ENCODE measurements at places on chromosomes 4 and X.

GRCh38 chr4:176817204-176817603, 24.5 kb upstream of the VEGFC start:
- no peak for DNase-seq

DNA sequence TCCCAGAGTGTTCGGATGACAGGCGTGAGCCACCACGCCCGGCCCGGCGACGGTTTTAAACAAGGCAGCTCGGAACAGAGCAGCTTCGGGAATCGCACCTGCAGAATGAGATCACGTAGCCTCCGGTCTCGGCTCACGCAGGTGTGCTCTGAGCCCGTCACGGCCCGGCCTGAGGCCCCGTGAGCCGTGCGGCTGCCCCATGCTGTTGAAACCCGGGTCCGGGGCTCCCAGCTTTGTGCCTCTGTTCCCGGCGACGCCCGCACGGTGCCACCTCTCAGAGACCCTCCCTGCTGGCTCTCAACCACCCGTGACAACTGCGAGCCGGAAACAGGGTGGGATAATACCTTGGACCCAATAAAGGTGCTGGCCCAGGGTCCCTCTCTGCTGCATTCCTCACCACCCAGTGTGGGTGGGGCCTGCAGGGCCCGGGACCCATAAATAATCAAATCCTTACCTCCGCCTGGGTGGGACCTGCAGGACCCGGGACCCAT, 13.4 kb upstream of the PLCXD1 start:
- DNase-seq = no peak

DNA sequence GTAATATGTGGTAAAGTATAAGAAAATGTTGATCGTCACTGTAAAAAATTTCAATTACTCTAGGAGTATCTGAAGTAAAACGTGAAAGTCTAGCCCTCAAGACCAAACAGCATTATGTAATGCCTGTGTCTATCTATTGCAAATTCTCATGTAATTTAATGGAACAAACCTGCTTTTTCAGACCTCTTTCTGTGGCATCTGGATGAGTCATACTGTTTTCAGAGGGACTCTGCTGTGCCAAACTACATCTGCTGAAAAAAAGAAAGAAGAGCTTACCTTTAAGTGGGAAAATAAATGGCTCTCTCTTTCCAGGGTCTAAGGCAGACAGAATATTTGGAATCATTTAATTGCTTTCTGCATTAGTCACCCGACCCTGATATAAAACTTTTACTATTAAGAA, 89.8 kb upstream of the ARMCX2 start:
- no peak for DNase-seq

DNA sequence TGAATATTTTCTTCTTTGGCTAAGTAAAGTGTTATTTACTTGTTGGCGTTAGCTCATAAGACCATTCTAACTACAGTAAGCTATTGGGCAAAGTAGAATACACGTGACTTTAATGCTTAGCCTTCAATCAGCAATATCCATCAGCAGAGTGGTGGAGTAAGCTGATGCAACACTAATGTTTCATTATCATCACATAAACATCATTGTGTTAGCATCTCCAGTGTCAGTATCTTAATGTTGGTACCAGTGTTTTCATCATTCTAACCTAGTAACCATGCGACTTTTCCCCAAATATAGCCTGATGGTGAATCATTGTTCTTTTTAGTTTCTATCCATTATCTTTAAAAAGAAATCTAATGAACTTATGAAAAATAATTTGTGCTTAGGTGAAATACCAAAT, 48.5 kb downstream of the APOOL start:
- peak; percentile 9 for DNase-seq

- DNase-seq = no peak
These were observed 372.8 kb downstream of the IL1RAPL1 start for GRCh38 chrX:28960063-28960462.

- no peak for DNase-seq
These were observed 24.2 kb downstream of the ERVMER34-1 start for GRCh38 chr4:52726826-52727580.

DNA sequence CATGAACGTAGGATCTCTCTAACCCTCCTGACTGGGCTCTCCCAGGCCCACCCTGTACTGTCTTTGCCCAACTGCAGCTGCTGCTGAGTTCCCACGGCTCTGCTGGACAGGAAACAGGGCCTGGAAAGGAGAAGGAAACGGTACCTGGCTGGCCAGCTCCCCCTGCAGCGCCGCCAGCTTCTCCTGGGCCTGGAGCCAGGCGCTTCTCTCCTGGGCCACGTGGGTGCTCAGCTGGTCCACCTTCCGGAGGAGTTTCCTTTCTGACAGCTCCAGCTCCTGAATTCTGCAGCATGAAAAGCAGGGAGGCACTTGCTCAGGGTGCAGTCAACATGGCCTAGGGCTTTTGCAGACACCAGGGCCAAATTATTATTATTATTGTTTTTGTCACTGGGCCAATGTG, 6.5 kb downstream of the C4orf50 start:
- DNase-seq = no peak

- peak; percentile 20 for DNase-seq
These were observed 91.0 kb downstream of the SHROOM4 start for GRCh38 chrX:50723006-50723405.

DNA sequence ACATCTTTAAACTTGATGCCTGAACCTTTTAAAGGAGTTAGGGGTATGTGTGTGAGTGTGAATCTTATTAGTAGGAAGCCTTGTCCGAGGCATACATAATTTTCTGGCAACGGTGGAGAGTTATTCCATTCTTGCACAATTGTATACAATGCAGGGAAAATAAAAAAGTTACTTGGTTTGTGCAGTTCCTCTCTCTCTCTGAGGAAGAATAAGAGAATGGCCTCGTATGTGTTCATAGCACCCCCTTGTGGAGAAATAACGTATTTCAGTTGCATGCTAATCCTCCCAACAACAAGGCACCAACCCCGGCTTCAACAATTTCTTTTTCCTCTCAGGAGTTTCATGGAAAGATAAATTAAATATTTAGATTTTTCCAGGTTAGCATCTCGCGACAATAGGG, 33.7 kb upstream of the FGF13 start:
- DNase-seq = no peak

DNA sequence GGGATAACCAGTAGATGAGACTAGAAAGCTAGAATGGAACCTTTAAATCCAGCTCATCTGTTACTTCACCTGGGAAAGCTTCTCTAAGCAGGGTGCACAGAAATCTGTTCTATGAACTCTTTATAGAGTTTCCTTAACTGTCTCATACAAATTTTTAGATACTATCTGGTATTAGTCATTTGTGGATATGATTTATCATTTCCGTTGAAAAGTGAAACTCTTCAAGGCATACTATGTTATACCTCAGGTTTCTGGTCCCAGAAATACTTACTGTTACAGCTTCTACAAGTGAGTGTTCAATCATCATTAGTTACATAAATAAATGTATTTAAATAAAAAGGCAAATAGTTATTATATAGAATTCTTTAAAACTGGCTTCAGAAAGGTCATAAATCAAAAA, 298.3 kb upstream of the AGA start:
- DNase-seq = peak; percentile 4

DNA sequence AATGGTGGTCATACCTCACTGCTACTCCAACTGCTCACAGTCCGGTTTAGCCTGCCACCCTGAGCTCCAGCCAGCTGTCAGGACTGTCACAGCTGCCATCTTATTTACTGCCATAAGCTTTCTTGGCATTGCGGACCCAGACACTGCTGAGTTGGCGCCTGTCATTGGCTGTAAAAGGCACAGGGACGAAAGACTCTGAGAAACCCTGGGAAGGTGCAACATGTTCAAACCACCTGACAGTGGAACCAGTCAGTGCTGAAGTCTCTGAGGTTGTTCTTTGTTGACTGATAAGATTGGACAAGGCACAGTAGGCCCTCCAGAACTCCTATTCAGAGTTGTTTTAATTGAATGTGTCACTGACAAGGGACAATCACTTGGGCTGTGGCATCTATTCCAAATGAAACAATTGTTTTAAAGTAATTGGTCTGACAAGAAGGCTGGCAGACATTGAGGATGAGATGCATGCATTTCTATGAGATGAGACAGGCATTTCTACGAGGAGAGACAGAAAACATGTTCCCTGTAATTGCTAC, 927.8 kb downstream of the STPG2 start:
- no peak for DNase-seq

DNA sequence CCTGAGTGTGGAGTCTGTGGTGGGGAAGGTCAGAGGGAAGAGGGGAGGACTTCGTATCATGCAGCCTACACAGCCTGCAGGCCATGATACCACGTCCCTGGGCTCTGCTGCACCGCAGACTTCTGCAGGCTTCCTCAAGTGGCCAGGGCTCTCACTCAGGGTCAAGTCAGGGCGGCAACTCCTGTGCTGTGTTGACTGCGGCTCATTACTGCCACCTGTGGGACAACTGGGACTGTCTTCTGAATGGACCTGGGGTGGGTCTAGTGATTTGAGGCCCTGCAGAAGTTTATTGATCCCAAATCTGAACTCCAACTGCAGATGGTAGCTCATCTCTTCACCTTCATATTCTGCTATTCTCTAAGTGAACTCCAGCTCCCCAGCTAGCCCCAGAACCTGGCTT, 167.1 kb downstream of the NSUN7 start:
- no peak for DNase-seq

GRCh38 chr4:125334926-125335325, 20.2 kb downstream of the FAT4 start:
- no peak for DNase-seq

GRCh38 chrX:39689376-39690104, 408.2 kb downstream of the BCOR start:
- no peak for DNase-seq

DNA sequence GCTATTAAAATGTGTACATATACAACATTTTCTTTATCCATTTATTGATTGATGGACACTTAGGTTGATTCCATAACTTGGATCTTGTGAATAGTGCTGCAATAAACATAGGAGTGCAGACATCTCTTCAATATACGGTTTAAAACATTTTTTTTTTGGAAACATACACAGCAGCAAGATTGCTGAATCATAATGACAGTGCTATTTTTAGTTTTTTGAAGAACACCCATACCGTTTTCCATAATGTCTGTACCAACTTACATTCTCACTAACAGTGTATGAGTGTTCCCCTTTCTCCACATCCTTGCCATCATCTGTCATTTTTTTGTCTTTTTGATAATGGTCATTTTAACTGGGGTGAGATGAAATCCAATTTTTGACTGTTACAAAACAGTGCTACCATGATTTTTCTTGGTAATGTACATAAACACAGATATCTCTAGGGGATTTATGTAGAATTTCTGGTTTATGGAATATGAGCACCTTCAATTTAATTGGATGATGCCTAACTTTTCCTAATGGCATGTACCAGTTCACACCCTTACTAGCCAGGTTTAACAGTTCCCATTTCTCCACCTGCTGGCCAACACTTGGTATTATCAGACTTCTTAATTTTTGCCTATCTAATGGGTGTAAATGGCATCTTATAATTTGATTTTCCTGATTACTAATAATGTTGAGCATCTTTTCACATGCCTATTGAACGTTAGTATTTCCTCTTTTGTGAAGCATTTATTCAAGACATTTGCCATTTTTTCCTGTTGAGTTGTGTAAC, 21.0 kb upstream of the TMSB15B start:
- DNase-seq = no peak

DNA sequence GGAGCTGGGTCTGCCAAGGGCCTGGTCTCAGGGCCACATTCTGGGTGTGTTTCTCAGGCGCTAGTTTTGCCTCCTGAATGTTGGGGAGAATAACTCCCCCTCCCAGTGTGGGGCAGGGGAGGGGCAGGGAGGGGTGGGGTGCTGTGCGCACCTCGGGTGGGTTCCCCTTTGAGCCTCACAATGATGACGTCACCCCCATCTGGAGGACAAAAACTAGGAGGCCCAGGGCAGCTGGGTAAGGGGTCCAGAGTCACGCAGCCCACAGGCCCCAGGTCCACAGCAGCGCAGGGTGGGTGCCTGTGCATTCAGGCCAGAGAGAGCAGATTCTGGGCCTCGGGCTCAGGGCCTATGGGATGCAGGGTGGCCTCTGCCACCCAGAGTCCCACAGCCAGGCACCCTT, 23.7 kb upstream of the HMX1 start:
- DNase-seq = no peak

DNA sequence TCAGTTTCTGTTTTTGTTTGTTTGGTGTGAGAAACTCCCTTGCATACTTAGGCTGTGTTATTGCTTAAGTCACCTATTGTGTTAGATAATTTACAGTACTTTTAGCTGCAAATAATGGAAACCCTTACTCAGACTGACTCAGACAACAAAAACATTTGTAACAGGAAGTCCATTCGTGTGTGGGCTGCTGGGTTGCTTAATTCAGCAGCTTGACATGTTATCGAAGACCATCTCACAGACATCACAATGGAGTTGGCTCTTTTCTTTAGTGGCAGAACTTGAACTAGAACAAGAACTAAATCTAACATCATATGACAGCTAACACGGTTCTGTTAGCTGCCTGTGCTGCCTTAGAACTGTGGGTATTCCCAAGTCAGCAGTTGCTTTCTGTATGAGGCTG, 9.9 kb upstream of the GABRE start:
- peak; percentile 62 for DNase-seq

GRCh38 chr4:156330436-156331031, 376.9 kb upstream of the CTSO start:
- DNase-seq = no peak

GRCh38 chr4:56650262-56651055, 30.6 kb downstream of the HOPX start:
- no peak for DNase-seq

DNA sequence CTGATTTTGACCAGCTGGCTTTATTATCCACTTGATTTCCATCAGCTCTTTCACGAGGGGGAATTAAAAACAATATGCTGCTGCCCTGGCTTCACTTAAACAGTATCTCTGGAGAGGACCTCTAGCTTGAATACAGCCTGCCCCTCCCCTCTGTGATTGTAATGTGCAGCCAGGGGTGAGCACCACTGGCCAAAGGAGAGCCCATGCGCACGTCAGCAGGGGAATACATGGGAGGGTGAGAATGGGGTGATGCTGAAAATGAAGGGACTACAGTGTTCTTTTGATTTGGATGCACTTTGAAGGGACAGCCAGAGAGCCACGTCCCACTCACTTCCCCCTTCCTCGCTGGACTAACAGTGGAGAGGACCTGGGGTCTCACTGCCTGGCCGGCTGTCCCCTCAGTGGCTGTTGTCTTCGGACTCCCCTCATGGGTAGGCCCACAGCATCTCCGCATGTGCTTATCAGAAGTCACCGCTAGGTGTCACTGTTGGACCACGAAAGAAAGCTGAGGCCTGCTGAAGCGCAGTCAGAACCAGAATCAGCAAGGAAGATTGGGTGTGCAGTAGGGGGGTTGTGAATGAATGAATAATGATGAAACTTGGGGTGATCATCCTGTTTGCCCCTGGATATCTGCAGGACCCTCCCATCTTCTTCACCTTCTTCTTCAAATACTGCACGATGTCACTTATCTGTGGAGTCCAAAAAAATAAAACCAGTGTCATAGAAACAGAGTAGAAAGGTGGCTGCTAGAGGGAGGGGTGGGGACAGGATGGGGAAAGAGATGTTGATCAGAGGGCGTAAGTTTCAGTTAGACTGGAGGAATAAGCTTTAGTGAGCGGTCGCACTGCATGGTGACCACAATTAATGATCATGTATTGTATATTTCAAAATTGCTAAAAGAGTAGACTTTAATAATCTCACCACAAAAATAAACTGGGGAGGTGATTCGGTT, 32.8 kb downstream of the CLCN4 start:
- peak; percentile 27 for DNase-seq

Data from RCC 7860 (cell line).